ENCODE measurements at places on chromosomes 16 and 17.

GRCh38 chr17:8922451-8922850, 43.1 kb downstream of the PIK3R5 start:
- H3K36me3 ChIP-seq: peaks cover 5% of the 10 kb centered on the region
- no peak overlapping the region for H3K4me3 ChIP-seq
- peak overlapping the region; percentile 54 for H3K27ac ChIP-seq
- DNase-seq: no peak

DNA sequence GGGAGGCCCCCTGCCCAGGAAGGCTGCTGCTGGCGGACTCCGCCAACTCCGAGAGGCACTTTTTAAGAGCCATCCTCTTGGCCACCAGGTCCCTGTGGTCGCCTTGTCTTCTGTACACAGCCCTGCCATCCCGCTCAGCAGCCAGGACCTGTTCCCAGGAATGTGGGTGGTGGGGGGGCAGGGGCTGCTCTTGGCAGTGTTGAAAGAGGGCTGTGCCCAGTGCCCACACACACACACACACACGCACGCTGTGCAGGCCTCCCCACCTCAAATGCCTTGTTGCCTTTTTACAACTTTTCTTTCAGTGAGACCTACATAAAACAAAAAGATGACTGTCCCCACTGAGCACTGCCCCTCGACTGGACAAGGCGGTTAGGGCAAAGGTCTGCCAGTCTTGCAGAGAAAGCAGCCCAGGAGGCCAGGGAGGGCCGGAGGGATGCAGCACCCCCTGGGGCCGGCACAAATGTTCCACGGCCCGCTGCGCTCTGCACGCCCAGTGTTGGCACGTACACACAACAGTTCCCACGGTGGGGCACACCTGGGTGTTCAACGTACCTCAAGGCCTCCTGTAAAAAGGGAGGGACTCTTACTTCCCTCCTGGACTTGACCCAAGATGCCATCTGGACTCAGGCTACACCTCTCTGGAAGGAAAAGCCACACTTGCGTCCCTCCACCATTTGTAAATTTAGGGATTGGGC, 18.5 kb upstream of the PITPNA start:
- no peaks in the 10 kb centered on the region for H3K27me3 ChIP-seq
- DNase-seq: no peak
- no peak overlapping the region for H3K27ac ChIP-seq
- no peaks in the 10 kb centered on the region for H3K36me3 ChIP-seq
- no peak overlapping the region for H3K4me3 ChIP-seq
- H3K4me1 ChIP-seq: peaks cover 20% of the 10 kb centered on the region

- no peak overlapping the region for H3K4me3 ChIP-seq
- H3K27ac ChIP-seq: no peak overlapping the region
- H3K4me1 ChIP-seq: peaks cover 46% of the 10 kb centered on the region
- no peaks in the 10 kb centered on the region for H3K27me3 ChIP-seq
- DNase-seq: no peak
These were observed 207.7 kb upstream of the CHMP6 start for GRCh38 chr17:80783971-80784370.

GRCh38 chr16:74280448-74280847, 16.2 kb upstream of the PSMD7 start:
- no peak overlapping the region for H3K27ac ChIP-seq
- no peaks in the 10 kb centered on the region for H3K27me3 ChIP-seq
- DNase-seq: no peak
- no peak overlapping the region for H3K4me3 ChIP-seq

DNA sequence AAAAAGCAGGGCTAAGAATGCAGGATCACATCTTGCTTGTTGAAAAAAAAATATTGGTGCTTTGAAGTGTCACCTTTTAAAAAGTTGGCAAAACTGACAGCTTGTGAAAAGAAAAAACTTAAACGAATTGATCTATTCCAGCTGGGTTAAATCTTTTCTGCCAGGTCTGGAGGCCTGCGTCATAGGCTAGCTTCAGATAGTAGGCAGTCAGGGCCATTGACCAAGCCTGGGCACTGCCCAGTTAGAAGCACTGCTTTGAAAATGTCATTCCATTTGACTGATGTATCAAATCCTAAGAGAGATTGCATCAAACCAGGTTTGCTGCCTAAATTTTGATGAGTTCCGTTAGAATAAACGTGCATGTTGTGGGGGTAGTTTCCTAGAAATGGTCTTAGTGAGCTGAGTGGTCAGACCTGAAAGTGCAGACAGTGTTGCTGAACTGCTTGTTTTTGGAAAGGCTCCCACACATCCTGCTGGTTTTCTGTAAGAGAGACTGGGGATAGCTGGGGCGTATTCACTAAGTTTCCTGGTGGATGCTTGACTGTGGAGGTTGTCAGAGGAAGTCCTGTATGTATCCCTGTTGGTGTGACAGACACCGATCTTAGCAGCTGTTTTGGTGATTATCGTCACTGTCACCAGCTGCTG, 38.8 kb downstream of the NUP88 start:
- peaks cover 84% of the 10 kb centered on the region for H3K36me3 ChIP-seq
- no peak overlapping the region for H3K27ac ChIP-seq
- no peak for DNase-seq
- H3K4me1 ChIP-seq: no peaks in the 10 kb centered on the region
- no peaks in the 10 kb centered on the region for H3K27me3 ChIP-seq
- H3K4me3 ChIP-seq: no peak overlapping the region

DNA sequence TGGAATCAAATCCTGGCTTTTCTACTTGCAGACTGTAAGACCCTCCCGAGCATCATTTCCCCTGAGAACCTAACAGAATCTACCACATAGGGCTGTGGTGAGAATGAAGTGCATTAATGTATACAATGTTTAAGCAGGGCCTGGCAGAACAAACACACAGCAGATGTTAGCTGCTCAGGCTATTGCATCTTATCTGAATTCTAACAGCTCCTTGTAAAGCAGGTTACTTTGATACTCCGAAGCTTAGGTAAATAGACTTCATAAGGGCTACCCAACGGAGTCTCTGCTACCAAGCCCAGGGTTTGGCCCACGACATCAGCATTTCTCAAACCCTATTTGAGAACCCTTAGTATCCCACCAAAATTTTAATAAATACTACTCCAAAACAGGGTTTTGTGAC, 24.4 kb upstream of the NOS2 start:
- H3K27me3 ChIP-seq: no peaks in the 10 kb centered on the region
- H3K4me3 ChIP-seq: no peak overlapping the region
- H3K27ac ChIP-seq: no peak overlapping the region
- no peaks in the 10 kb centered on the region for H3K4me1 ChIP-seq
- H3K36me3 ChIP-seq: no peaks in the 10 kb centered on the region
- DNase-seq: no peak

Measured in natural killer cell (primary cell).